Stimulated activated CD4-positive, alpha-beta T cell treated with anti-CD3 and anti-CD28 coated beads, TNF-alpha, amount 100 ng/mL, for 24 hours (primary cell): ENCODE measurements at places on chromosomes 5 and 9.

GRCh38 chr5:131581702-131582101, 53.3 kb downstream of the RAPGEF6 start:
- DNase-seq: no peak

DNA sequence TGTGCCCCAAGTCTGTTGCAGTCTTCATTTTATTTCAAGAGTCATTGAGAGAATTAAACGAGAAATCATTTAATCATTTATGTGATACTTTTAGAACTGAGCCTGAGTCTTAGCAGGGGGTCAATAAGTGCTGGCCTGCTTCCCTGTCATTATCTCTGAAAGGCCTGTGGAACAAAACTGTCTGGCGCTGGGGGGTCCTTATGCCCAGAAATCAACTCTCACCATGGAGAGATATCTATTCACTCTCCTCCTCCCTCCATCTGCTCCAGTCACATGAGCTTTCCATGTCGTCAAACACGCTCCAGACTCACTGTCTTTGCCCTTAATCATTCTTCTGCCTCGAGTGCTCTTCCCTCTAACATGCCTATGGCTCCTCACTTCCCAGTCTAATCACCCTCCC, 136.8 kb downstream of the ESM1 start:
- no peak for DNase-seq

GRCh38 chr5:91106842-91107511, 276.1 kb downstream of the ARRDC3 start:
- DNase-seq: no peak

- no peak for DNase-seq
Measured at GRCh38 chr5:103411711-103412110, 150.9 kb downstream of the NUDT12 start.

GRCh38 chr5:41629897-41630296, 119.5 kb upstream of the PLCXD3 start:
- no peak for DNase-seq

DNA sequence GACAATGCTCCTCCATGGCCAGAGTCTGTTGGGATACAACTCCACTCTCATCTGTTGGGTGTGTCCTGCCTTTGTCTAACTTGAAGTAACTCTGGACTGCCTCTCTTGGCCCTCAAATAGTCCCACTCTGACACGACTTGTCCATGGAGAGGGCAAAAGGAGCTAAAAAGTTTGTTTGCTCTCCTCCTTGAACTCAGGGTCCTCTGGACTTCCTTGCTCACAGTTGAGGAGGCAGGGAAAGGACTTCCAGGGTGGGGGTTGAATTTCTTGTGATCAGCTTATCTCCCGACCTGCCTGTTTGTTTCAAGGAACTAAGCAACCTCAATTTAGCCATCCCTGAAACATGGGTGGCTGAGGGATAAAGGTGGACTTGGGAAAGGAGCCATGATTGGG, 11.7 kb downstream of the DNAJB5 start:
- DNase-seq: no peak

GRCh38 chr5:50684721-50685120, 18.3 kb downstream of the PARP8 start:
- DNase-seq: no peak

GRCh38 chr5:68224509-68225187, 9.1 kb downstream of the PIK3R1 start:
- DNase-seq: no peak

GRCh38 chr9:75938946-75939345, 48.5 kb downstream of the PCSK5 start:
- DNase-seq: no peak

DNA sequence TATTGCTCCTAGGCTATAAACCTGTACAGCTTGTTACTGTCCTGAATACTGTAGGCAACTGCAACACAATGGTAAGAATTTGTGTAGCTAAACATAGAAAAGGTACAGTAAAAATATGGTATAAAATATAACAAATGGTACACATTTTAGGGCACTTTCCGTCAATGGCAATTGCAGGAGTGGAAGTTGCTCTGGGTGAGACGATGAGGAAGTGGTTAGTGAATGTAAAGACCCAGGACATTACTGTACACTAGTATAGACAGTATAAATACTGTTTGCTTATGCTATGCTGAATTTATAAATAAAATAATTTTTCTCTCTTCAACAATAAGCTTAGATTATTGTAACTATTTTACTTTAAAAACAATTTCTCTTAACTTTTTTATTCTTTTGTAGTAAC, 15.6 kb upstream of the ADRB2 start:
- DNase-seq: no peak

DNA sequence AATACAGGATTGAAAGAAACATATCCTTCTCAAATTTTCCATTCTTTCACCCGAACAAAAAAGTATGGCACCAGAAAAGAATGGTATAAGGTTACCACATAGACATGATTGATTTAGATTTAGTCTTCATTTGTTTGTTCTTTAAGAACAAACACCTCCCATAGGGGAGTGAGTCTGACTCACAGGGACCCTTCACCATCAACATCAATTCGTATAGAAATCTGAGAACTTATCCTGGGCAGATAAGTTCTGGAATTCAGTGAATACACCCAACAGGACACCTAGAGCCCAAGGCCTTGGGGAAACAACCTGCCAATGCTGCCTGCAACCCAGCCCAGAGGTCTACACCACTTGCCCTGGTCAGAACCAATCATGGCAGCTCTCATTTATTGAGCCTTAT, 46.2 kb downstream of the LHFPL2 start:
- DNase-seq: no peak

DNA sequence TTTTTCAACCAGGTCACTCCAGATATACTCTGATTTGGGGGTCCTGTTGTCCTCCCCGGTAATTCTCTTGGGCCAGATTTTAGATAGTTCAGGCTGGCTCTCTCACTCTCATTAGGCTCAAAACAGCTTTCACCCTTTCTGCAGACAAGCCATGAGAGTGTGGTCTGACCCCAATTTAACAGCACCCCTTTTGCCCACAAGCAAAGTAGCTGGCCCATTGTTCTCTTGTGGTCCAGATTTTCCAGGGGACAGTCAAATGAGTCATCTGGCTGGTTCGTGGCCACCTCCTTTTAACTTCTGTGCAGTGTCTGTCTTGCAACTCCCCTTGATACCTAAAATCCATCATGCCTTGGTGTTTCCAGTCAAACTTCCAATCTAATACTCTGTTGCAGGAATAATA, 16.5 kb downstream of the BHMT2 start:
- no peak for DNase-seq

DNA sequence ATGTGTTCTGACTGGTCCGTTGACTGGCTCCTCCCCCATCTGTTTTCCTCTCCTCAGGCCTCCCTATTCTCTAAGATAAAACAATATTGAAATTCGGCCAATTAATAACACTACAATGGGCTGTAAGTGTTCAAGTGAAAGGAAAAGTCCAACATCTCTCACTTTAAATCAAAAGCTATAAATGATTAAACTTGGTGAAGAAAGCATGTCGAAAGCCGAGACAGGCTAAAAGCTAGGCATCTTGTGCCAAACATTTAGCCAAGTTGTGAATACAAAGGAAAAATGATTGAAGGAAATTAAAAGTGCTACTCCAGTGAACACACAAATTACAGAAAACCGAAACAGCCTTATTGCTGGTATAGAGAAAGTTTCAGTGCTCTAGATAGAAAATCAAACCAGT, 310.6 kb downstream of the SPOCK1 start:
- DNase-seq: no peak

- DNase-seq: no peak
Measured at GRCh38 chr9:96158909-96159575, 142.9 kb downstream of the HSD17B3 start.

DNA sequence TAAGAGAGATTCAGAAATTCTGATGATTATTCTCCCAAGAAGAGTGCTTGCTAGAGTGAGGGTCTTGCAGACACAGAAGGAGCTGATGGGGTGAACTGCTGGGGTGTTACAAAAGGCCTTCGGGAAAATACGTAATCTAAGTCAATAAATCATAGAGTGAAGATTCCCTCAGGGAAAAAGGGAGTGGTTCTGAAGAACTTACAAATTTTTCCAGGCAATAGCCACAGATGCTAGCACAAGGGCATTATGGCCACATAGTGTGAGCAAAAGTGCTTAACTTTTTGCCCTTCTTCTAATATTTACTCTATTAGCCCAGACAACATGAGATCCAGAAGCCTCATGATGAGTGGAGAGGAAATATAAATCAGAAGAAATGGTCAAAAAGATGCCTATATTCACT, 137.3 kb downstream of the TMC1 start:
- DNase-seq: no peak

- DNase-seq: no peak
Measured at GRCh38 chr5:54049963-54050362, 260.4 kb downstream of the ARL15 start.

GRCh38 chr9:93115486-93116071, 18.5 kb downstream of the NINJ1 start:
- DNase-seq: no peak

DNA sequence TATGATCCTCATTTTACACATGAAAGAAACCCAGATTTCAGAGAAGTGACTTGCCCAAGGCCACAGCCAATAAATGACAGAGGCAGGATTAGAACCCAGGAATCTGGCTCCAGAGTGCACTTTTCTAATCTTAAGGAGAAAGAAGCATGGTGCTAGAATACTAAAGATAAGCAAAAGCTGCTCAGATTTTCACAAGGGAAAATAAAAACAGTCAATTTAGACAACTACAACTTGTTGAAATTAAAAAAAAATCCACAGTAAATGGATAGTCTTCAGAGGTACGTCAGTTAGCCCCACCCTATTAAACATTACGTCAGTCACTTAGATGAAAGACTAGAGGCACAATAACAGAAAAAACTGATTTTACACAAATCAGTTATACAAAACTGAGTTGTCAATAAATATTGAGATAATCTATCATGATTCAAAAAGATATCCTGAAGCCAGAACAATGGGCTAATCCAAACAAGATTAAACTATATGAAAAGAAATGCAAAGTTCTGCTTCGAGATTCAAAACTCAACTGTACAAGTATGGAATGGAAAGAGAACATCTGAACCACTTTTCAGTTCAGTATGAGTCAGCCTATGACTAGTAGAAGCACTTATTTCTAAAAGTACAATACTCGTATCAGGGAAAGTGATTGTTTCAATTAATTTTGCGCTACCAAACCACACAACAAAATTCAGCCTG, 9.3 kb downstream of the TMEM245 start:
- DNase-seq: no peak

GRCh38 chr9:82810915-82811314, 252.0 kb downstream of the RASEF start:
- no peak for DNase-seq

DNA sequence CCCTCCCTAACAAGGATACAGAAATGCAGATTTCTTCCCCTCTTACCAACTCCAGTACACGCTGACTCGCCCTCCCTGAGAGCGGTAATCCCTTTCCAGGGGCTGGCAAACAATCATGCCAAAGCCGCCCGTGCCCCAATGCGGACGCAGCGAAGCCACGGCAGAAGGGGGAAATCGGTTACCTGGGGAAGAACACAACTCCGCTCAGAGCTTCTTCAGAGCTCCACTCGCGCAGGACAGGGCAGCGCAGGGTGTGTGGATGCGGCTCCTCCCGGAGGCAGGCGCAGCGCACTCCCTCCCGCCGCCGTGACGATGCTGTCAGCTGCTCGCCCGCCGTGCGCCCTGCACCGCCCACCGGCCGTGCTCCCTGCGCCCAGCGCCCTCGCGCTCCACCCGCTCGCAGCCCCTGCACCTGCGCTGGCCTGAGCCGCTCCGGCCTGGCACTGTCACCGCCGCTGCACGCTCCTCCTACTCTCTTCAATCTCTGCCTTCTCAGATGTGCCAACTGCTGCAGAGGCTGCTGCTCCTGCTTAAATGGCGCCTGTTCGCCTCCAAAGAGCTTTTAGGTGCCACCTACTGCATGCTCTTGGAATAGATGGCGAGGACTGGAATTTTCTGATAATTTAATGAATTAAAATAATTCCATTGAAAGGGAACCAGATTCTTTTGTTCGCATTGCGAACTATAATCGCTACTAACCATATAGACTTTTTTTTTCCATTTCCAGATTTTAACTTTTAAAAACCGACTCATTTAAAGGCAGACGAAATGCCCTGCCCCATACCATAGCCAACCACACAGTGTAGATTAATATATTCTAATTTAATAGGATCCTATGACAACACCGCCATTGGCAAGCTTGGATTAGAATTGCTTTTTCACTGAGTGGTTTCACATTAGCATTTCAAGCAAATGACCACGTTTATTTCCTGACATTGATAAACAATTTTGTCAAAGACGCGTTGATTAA, at the start of gene DIRAS2:
DIRAS2 (minus strand) TSS at position 255 of the 970 bp plus-strand sequence. CDS start 28,997 bp downstream, outside the sequence.
- no peak for DNase-seq

DNA sequence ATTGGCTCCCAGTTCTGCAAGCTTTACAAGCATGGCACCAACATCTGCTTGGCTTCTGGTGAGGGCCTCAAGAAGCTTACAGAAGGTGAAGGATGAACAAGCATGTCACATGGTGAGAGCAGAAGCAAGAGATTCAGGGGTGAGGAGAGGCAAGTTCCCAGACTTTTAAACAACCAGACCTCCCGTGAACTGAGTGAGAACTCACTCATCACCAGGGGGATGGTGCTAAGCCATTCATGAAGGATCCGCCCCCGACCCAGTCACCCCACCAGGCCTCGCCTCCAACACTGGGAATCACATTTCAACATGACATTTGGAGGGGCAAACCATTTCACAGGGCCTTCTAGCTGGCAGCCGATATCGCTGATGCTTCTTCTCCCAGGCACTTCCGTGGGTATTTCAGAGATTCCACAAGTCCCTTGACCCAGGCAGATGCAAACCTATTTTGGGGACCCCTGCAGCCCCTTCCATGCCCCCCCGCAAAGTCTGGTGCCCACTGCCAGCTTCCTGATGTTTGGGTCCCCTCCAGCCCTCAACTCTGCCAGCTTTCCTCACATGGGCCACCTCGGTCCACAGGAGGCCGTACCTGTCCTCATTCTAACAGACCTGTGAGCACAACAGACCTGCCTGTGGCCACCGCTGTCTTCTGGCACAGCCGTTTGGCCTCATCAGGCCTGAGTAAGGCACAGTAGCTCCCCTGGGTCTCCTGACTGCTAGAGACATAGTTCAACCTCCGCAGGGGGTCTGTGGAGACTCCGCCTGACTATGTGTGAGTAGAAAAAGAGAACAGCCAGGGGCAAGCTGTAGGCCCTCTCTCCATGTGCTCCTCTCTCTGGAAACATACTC, 60.7 kb upstream of the ANGPTL2 start:
- no peak for DNase-seq

DNA sequence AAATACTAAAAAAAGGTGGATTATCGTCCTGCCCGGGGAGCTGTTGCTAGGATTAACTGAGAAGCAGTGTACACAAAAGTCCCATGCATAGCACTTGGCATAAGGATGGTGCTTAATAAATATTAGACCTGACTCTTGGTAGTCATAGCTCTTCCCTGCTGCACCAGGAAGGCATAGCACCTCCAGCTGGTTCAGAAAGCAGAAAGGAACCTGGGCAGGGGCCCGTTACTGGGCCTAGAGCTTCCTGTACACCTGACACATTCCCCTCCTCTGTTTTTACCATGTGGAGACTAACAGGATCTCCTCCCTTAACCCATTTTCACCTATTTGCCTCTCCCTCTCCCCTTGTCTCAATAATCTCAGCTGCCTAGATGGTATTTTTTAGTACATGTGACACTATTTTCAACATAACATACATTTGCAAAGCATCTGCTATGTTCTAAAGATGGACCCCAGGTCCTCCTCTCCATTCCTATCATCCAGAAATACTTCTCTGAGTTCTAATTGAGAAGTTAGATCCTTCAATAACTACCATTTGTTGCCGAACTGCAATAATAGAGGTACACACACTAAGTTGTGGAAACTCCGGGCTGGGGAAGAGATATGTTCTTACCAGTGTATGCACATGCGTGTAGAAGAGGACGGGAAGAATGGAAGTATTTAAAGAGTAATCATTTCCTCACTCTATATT, 3.2 kb upstream of the ANP32B start:
- no peak for DNase-seq
